Thoracic aorta endothelial cell (primary cell): ENCODE measurements at places on chromosomes 16 and 17. TPM values are rescaled to one million over a fixed set of nuclear protein-coding genes. Genes with fewer than 3 reads are reported as not detected.

The MTHFSD gene
- 12.8 and 21.0 TPM in 2 replicates for total RNA-seq

The KCNJ12 gene
- total RNA-seq = 1.3 and 4.7 TPM in 2 replicates

The TMEM238L gene
- not detected in 2 replicates for total RNA-seq

The ACSM2A gene
- total RNA-seq = under 0.01 TPM in 1 of 2 replicates, not detected in the other

The KRT15 gene
- total RNA-seq = 2.1 and 2.3 TPM in 2 replicates

The C17orf113 gene
- total RNA-seq = 0.07 and 0.13 TPM in 2 replicates

The TBC1D3D gene
- total RNA-seq = 0.13 TPM in 1 of 2 replicates, not detected in the other

The TPPP3 gene
- 0.07 TPM in 1 of 2 replicates, not detected in the other for total RNA-seq

The CDH8 gene
- not detected in 2 replicates for total RNA-seq

The CIBAR2 gene
- total RNA-seq = not detected in 2 replicates

The RNF43 gene
- 0.66 TPM in 1 of 2 replicates, not detected in the other for total RNA-seq

The SPN gene
- not detected in 2 replicates for total RNA-seq

The ODAD4 gene
- total RNA-seq = 0.13 and 0.36 TPM in 2 replicates

The EVPLL gene
- not detected in 2 replicates for total RNA-seq

The RAB26 gene
- 0.36 and 0.66 TPM in 2 replicates for total RNA-seq

The ACSM3 gene
- total RNA-seq = 6.6 and 22.2 TPM in 2 replicates

The SLC16A11 gene
- total RNA-seq = 0.36 and 0.66 TPM in 2 replicates

The ZMYND15 gene
- 0.27 TPM in 1 of 2 replicates, not detected in the other for total RNA-seq
